ENCODE measurements at places on chromosomes 12 and 14.

DNA sequence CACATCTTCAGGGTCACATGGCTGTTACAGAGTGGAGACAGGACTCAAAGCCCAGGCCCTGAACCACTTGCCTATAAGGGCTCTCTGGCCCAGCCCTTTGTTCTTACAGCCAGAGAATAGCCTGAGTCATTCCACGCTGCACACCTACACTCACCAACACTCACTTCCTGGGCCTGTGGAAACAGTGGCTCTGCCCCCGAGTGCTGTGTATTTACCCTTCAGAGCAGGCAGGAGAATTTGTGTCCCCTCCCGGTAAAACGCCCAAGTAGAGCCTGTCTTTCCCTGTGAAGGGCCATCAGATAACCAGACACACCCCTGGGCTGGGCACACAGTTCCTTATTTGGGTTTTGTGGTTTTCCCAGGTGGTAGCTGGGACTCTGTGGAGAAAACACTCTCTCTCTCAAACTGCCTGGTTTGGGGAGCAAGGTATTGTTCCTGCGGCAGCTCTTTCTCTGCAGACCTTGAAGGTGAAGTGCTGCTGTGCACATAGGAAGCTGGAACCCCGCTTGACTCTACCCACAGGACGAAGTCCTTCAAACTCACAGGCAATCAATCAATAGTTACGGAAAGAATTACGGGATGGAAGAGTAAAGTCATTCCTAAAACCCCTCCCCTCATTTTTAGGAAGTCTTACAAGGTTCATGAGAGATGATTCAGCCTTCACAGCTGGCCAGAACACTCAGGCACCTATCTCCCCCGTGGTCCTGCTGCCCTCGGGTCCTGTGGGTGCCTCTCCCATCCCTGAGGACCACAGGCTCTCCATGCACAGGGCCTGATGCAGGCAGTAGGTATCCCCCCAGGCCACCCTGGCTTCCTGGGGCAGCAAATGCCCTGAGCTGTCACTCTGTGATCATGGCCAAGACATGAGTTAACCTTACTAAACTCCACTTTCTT lies 20.3 kb downstream of the FIGNL2 start:
- DNase-seq = no peak

GRCh38 chr12:118126119-118126757 lies 9.7 kb upstream of the PEBP1 start:
- no peak for DNase-seq

DNA sequence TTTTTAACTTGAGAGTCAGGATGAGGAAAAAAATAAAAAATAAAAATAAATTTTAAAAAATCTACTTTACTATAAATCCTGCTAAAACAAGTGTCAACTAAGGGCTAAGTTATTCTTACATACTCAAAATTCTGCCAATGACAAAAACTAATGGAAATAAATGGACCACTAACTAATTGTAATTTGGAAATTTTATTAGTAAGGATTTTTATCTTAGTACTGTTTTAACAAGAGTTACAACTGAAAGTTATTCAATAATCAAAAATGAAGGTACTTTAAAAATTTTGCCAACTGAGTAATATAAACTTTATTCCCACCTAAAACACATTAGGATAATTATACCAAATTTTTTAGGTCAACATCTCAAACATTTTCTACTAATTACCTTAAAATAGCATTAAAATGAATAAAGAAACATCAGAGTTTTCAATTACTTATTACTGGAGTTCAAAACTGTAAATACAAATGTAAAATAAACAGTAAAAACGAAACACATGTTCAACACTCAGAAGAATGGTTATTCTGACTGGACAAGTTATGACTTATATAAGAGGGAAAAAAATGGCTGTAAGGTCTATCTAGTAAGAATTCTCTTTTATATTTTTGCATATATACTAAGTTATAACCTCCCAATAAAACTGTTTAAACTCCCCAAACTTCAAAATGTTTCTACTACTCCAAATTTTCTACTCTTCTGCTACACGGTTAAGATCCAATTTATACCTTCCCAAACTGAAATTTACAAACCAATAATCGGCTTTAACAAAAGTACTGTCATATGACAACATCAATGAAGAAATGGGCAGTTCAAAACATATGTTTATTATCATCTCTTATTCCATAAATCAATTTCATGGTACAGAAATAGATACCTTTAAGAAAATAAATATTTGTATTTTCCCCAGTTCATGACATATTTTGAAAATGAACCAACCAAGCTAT lies 2.7 kb downstream of the HECTD1 start:
- DNase-seq = no peak

- no peak for DNase-seq
Measured at GRCh38 chr14:98167705-98168104, 1104.3 kb downstream of the BCL11B start.

DNA sequence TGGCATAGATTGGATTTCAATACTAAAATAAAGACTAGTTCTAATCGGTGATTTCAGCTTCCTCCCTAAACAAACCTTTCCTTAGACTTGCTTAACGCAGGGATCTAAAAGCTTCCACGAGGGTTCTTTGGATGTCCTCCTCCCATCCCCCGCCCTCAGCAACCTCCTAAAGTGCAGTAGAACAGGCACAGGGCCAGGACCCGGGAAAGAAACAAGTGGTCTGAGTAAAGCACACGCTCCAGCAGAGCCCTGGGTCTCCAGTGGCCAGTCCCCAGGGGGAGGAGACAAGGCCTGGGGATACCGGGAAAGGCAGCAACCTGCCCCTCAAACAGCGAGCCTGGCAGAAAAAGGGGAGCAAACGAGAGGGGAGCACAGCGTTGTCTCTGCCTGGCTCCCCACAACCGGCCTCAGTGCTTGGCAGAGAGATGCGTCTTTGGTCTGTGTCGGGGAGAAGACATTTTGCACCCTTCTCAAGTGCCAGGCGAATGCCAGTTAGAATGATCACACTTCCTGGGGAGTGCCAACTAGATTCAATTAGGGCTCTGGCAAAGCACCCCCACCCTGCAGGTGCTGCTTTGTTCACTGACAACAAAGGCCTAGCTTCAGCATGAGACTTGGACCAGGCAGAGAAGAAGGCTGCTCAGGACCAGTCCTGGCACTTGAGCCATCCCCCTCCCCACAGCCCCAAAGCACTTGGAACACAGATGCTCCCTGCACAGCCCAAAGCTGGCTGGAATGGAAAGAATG lies 17.1 kb upstream of the SLC6A12 start:
- DNase-seq = no peak

- DNase-seq = no peak
Measured at GRCh38 chr12:110933326-110933974, 13.1 kb upstream of the MYL2 start.

GRCh38 chr12:25126746-25127145 lies 68.2 kb downstream of the DNAI7 start:
- no peak for DNase-seq

All from OCI-LY7 (cell line).